ENCODE measurements at places on chromosomes 1 and 21.

GRCh38 chr1:245168086-245168485, 13.3 kb downstream of the KIF26B start:
- no peak for DNase-seq

GRCh38 chr1:172742599-172743500, 83.9 kb downstream of the FASLG start:
- DNase-seq = peak; percentile 7

DNA sequence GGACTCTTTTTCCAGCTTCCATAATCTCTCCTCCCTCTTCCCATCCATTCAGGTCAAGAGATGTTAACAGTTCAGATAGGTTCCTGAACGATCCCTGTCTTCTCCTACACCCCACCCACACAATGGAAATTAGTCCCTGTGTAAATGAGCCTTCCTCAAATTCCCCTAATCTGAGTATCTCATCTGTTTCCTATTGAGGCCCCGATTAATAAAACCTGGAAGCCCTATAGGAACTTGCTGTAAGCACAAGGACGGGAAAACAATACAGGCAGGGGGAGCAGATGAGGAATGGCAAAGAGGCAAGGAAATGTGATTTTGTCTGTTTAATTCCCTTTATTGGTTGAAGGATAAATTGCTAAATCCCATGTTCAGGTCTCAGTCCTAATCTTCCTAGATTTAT, 7.1 kb upstream of the GPX7 start:
- DNase-seq = no peak

GRCh38 chr1:118871582-118872171, 116.5 kb downstream of the TBX15 start:
- no peak for DNase-seq

DNA sequence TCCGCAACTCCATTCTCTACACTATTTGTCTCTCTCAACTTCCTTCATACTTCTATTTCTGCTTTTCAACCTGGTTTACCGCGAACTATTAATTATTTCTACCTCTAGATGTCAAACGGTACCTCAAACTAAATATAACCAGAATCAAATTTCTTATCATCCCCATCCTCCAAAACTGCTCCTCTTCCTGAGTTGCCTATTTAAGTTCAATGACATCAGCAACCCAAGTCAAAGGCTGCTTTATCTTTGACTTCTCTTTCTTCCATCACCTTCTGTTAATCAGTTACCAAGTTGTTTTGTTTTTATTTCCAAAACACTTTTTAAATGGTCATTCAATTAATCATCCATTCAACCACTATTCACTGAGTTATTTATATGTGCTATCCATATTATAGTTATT, 171.9 kb downstream of the COL24A1 start:
- no peak for DNase-seq

DNA sequence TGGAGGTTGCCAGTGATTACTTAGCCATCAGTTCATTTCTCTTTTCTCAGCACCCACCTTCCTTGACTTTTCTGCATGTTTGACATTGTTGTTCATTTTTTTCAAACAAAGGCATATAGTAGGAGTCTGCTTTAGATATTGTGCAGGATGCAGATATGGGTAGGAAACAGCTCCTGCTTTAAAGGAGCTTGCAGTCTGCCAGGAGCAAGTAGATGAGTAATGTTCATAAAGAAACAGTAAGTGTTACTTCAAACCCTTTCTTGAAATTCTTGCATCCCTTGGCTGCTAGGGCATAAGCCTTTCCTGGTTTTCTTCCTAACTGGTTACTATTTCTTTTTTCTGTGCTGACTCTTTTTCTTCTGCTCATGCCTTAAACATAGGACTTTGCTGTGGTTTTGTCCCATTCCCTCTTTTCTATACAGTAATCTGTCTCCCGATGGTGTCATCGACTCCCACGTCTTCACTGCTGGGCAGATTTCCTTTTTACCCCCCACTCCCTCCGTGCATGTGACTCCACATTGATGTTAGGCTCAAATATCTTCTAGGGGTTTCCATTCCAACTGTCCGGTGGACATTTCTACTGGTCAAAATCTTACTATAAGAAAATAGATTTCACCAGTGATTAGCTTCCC, 20.4 kb downstream of the PTGFRN start:
- DNase-seq = no peak

DNA sequence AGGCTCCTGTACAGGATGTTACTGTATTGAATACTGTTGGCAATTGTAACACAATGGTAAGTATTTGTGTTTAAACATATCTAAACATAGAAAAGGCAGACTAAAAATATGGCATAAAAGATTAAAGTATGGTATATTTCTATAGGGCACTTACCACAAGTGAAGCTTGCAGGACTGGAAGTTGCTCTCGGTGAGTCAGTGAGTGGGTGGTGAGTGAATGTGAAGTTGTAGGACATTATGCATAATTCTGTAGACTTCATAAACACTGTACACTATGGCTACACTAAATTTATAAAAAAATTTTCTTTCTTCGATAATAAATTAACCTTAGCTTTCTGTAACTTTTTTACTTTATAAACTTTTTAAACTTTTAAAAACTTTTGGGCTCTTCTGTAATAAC, 13.7 kb upstream of the TRIM62 start:
- no peak for DNase-seq

DNA sequence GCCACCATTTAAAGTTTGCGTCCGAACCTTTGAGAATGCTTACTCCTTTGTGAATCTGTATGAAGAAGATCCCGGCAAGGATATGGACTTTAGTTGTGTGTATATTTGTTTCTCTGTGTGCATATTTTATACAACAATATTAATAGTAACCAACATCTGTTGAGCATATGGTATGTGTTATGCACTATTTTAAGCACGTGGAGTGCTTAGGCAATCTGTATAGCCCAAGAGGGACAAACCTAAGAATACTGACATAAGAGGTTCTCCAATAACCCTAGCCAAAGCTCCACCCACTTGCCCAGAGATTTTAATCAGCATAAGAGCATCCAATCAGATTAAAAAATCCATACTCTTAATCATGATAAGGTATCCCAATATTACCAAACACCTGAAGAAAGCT, 92.7 kb downstream of the MAB21L3 start:
- no peak for DNase-seq

- DNase-seq = no peak
These were observed at the start of gene ANXA9 for GRCh38 chr1:150981805-150982712. Gene ANXA9 (plus strand): TSS chr1:150982292. CDS start chr1:150983106, 814 bp downstream.

DNA sequence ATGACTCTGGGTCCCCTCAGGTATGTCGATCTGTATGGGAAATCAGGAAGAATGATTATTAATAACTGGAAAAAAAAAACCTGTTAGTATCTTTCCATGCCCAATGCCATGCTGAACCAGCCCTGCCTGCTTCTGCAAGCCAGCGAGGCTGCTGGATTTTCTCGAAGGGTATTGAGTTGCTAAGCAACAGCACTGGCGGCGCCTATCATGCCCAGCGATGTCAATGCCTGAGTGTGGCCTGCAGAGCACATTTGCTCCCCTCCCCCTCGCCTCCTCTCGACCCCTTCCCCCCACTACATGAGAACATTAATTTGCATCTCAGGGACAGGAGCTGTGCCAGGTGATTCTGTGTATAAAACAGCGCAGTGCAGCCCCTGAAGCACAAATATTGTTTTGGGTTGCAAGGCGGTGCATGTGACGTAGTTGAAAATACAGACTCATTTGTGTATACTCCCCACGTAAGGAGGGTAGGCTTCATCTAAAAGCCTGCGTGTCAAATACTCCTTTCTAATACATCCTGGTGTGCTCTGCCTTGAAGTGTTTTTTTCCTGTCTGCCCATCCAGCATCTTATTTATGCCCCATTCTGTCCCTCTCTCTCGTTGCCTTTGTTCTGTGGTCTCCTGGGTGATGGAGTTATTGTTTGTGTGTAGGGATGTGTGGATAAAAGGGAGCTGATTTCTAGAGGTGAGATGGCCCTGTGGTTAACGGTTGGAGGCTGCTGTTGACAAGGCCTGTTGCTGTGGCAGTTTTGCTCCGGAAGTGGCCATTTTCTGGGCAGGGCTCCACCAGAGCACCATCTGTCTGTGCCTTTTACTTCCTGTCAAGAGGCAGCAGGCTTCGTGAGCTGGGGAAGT, 32.7 kb upstream of the ATP5PO start:
- peak; percentile 31 for DNase-seq

- no peak for DNase-seq
These were observed 53.3 kb downstream of the SIK1 start for GRCh38 chr21:43373362-43374227.

- DNase-seq = peak; percentile 18
These were observed 130.8 kb downstream of the BEND5 start for GRCh38 chr1:48645883-48646282.

- DNase-seq = no peak
These were observed 64.8 kb downstream of the PIK3R3 start for GRCh38 chr1:46067652-46068051.

DNA sequence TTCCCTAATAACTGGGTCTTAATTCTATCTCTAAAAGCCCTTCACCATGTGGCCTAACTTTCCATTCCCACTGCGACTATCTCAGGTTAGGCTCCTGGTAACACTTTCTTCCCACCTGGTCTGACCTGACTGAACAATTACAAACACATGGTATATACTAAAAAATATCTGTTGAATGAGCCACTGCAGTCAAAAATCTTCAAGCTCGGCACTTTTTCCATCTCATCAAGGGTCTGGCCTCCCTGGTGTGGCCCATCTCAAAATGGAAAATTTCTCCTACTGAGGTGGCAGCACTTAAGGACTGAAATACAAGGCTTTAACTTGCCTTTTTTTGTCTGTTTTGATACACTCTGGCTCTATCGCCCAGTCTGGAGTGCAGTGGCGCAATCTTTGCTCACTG, 48.3 kb downstream of the BCAR3 start:
- no peak for DNase-seq

- no peak for DNase-seq
These were observed 729.5 kb upstream of the ADGRL2 start for GRCh38 chr1:81071072-81071858.
